Hematopoietic multipotent progenitor cell treated with erythropoietin and hydrocortisone succinate and interleukin-3 and kit ligand, for 17 days (in vitro differentiated cells): ENCODE measurements at places on chromosomes 12 and 14.
A peak's percentile ranks its signal among the peaks of the same experiment; 100 is the strongest.

- peak; percentile 84 for DNase-seq
Measured at GRCh38 chr12:65125975-65126374, 4.9 kb upstream of the WIF1 start.

DNA sequence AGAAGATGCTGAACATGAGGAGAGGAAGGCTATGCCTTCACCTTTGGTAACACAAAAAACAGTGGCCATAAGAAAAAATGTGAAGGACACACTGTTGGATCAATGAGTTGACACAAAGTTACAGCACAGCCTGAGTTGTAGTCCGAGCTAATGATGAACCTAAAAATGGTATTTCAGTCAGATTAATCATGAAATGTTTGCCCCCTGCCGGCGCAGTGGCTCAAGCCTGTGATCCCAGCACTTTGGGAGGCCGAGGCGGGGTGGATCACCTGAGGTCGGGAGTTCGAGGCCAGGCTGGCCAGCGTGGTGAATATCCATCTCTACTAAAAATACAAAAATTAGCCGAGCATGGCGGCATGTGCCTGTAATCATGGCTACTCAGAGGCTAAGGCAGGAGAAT is 1.3 kb upstream of the CAPRIN2 start:
- no peak for DNase-seq

DNA sequence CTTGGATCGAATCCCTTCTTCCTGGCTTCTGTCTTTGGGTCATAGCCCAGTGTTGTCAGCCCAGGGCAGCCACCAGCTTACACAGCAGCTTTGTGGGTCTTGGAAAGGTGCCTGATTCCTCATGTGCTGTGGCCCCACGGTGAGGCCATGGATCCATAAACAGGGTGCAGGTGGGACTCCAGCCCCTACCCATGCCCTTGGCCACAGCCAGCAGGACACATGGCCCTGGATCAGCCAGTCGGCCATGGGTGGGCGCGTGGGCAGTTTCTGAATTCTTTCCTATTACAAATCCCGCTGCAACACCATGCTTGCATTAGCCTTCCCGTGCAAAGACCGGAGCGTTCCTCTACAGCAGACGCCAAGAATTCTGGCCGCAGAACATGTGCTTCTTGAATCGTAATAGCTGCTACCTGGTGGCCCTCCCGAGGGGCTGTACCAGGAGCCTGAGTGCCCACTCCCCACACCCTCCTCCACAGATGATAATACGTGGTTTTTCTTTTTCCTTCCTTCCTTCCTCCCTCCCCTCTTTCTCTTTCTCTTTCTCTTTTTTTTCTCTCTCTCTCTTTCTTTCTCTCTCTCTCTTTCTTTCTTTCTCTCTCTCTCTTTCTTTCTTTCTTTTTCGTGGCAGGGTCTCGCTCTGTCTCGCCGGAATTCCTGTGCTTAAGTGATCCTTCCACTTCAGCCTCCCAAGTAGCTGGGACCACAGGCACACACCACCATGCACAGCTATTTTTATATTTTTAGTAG is 2.9 kb upstream of the MMP17 start:
- no peak for DNase-seq

DNA sequence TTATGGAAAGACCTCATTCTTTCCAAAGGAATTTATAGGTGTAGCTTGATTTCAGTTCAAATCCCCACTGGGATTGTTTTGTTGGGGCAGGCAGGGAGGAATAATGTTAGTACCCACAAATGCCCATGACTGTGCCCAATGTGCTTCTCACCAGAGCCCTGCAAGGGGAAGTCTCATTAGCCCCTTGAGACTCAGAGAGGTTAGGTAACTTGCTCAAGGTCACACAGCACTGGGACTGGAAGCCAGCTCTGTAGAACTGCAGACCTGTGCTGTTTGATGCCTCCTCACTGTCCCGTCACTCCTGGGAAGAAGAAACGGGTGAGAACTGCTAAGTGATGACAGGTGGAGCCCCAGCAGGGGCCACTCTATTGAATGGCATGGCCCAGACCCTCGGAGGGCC is 8.9 kb downstream of the ANKRD9 start:
- no peak for DNase-seq

GRCh38 chr14:56491299-56492285 is 88.0 kb upstream of the TMEM260 start:
- DNase-seq, result peak; percentile 15
